Activated naive CD4-positive, alpha-beta T cell treated with anti-CD3 and anti-CD28 coated beads for 36 hours (primary cell): ENCODE measurements at places on chromosomes 1 and 21. TPM values are rescaled to one million over a fixed set of nuclear protein-coding genes. Genes with fewer than 3 reads are reported as not detected.

Gene ATP6V1G3
- not detected for total RNA-seq

Gene GCSAML
- total RNA-seq = not detected

Gene PADI4
- 1.8 TPM for total RNA-seq

Gene NBPF10
- 1.4 TPM for total RNA-seq

Gene OXCT2
- total RNA-seq = 0.52 TPM

DNA sequence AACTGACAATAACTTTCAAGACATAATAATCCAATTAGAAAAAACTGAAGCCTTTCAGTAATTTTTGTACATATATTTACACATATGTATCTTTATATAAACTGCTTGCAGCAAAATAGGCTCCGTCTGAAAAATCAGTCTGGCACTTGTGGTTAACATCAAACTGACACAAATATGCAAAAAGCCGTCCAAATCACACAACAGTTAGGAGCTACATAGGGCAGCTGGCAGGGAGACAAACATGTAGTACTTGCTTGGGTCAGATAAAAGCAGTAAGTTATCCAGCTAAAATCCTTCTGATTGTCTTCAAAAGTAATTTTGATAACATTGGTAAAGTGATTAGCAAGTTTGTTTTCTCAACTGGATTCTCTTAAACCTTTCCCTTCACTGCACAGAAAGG, 14.7 kb upstream of the GUCA2A start:
- H3K27ac ChIP-seq = no peak overlapping the region
- no peak for DNase-seq
- no peaks in the 10 kb centered on the region for H3K27me3 ChIP-seq
- no peak overlapping the region for H3K4me3 ChIP-seq
- H3K4me1 ChIP-seq = no peaks in the 10 kb centered on the region
- H3K36me3 ChIP-seq = peaks cover 2% of the 10 kb centered on the region

DNA sequence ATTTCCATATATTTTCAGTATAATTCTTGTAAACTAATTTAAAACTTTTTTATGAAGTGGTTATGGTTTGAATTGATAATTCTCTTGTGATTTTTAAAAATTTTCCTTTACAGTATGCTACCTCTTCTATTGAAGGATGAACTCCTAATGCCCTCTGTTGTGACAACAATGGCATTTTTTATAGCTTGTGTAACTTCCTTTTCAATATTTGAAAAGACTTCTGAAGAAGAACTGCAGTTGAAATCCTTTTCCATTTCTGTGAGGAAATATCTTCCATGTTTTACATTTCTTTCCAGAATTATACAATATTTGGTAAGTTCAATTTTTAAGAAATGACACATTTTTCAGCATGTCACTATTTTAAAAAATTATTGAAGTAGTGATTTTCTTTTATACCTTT, 61.4 kb downstream of the ALG6 start:
- H3K27ac ChIP-seq = no peak overlapping the region
- H3K4me1 ChIP-seq = no peaks in the 10 kb centered on the region
- DNase-seq = no peak

DNA sequence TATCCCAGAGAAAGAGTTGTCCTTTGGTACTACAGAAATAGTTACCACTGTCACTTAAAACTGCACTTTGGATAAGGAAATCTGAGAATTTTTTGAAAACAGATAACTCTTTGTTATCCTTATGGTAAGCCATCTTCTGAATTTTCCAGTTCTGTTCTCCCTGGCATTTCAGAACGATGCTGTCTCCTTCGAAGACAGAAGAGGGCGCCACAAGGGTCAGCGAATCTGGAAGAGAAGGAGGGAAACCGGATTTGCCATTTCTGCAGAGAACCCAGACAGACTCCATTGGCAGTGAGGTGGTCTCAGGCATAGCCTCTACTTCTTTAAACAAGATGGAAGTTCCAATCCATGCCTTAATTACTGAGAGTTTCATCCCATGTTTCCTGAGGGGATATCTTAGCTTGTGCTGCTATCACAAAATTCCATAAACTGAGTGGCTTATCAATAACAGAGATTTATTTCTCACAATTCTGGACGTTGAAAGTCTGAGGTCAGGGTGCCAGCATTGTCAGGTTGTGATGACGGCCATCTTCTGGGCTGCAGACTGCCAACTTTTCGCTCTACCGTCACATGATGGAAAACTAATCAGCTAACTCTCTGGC, 6.4 kb downstream of the FCRL2 start:
- no peak for DNase-seq
- no peaks in the 10 kb centered on the region for H3K36me3 ChIP-seq
- no peak overlapping the region for H3K27ac ChIP-seq
- no peaks in the 10 kb centered on the region for H3K27me3 ChIP-seq

DNA sequence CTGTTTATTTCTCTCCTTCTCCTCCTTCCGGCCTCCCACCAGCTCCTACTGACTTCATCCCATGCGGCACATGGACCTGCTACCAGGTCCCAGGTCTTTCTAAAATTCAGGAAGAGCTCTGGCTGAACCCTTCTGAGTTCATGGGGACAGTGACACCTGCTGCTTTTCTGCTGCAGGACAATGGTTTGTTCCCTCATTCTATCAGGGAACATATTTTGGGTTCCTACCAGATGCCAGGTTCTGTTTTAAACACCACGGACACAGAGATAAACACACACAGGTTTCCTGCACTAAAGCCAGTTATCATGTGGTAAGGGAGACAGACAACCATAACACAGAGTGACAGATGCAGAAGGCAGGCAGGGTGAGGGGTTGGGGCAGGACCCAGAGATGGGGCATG, 114.0 kb upstream of the RAB4A start:
- H3K4me3 ChIP-seq = no peak overlapping the region
- H3K36me3 ChIP-seq = no peaks in the 10 kb centered on the region
- peaks cover 21% of the 10 kb centered on the region for H3K4me1 ChIP-seq

DNA sequence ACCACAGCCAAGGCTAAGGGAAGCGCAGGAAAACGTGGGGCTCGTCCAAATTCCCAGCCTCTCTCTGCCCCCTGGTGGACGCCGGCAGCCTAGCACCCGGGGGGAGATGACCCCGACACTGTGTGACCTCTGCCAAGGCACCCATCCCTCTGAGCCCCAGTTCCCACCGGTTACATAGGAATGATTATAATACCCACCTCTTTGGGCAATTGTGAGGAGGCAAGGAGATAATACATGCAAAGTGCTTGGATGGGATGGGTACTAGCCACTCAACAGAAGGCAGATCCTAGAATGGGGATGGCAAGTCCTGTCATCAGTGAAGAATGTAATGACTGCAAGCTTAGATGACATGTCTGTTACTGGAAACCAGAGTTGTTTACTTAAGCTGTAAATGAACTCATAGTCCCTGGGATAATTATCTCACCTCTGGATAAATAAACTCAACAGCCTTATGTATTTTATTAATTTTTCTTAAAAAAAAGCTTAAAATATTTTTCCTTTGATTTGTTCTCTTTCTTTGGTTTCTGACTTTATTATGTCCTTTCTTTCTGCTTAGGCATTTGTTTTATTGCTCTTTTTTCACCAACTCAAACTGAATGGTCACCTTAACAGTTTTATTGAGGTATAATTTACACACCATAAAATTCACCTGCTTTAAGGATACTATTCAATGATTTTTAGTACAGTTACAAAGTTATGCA, 11.3 kb upstream of the BMP8B start:
- peak overlapping the region; percentile 54 for H3K27ac ChIP-seq
- peak; percentile 81 for DNase-seq
- H3K36me3 ChIP-seq = no peaks in the 10 kb centered on the region
- H3K27me3 ChIP-seq = no peaks in the 10 kb centered on the region

- H3K4me3 ChIP-seq = no peak overlapping the region
- H3K27me3 ChIP-seq = no peaks in the 10 kb centered on the region
- H3K27ac ChIP-seq = no peak overlapping the region
- DNase-seq = no peak
- no peaks in the 10 kb centered on the region for H3K36me3 ChIP-seq
Observed at GRCh38 chr1:15064217-15064929, 89.2 kb upstream of the TMEM51 start.

- DNase-seq = no peak
- no peak overlapping the region for H3K27ac ChIP-seq
- H3K4me1 ChIP-seq = no peaks in the 10 kb centered on the region
- no peak overlapping the region for H3K4me3 ChIP-seq
Observed at GRCh38 chr1:203706444-203706843, 58.5 kb upstream of the LAX1 start.

DNA sequence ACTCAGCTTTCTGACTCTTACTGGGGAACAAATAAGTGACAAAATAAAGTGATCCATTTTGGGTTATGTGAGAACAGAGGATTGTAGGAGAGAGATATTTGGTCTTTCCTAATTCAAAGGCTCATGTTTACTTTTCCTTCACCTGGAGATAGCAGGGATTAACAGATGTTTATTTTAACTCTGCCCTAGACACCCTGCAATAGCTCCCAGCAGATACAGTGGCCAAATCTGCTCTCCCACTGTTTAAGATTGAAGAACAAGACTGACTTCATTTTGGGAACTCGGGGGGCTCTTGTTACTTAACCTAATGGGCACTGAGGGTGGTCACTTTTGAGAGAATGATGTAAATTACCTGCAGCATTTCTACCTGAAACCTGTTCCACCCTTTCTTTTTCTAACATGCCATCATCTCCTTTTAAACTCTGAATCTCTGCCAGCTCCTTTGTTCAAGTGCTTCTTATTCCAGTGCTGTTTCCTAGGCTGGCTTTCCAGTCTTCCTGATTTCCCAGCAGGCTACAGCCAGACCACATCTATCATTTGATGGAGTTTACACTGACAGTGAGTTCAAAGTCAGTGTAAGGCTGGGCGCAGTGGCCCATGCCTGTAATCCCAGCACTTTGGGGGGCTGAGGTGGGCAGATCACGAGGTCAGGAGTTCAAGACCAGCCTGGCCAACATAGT, 90.0 kb downstream of the SELENOF start:
- no peaks in the 10 kb centered on the region for H3K4me1 ChIP-seq
- no peak overlapping the region for H3K4me3 ChIP-seq
- H3K27me3 ChIP-seq = peaks cover 4% of the 10 kb centered on the region
- H3K36me3 ChIP-seq = no peaks in the 10 kb centered on the region

- H3K36me3 ChIP-seq = no peaks in the 10 kb centered on the region
- DNase-seq = peak; percentile 73
- H3K27ac ChIP-seq = peak overlapping the region; percentile 97
- no peaks in the 10 kb centered on the region for H3K27me3 ChIP-seq
- H3K4me3 ChIP-seq = peak overlapping the region; percentile 83
- peaks cover 58% of the 10 kb centered on the region for H3K4me1 ChIP-seq
Observed at GRCh38 chr1:28246427-28246832, 10.5 kb downstream of the ATP5IF1 start.

DNA sequence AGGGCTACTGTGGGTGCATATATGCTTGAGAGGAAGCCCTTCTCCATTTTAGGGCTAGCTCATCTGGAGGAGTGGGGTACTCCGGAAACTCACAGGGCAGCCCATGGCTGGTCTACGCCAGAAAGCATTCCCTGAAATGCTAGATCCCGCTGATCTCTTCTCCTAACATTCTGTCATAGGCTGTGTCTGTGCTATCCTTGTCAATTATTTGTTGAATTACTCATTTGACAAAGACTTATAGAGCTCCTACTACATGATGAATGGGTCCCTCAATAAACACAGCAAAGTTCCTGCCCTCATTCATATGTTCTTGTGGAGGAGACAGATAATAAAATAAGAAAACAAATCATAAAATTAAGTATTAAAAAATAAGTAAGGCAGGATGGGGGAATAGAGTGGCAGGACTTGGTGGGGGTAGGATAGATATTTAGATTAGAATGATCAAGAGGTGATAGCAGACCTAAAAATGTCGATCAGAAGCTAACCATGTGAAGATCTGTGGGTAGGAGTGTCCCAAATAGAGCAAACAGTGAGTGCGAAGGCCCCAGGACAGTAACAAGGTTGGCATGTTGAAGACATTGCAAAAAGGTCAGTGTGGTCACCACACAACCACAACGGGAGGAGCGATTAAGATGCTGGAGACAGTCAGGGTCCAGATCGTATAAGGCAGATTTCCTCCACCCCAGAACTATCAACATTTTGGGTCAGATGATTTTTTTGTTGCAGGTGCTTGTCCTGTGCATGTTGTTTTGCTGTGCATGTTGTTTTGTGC, 13.2 kb downstream of the NGF start:
- H3K4me3 ChIP-seq = no peak overlapping the region
- DNase-seq = no peak
- no peaks in the 10 kb centered on the region for H3K4me1 ChIP-seq
- no peaks in the 10 kb centered on the region for H3K36me3 ChIP-seq
- no peak overlapping the region for H3K27ac ChIP-seq

- H3K4me1 ChIP-seq = peaks cover 3% of the 10 kb centered on the region
- DNase-seq = no peak
- no peak overlapping the region for H3K27ac ChIP-seq
- H3K36me3 ChIP-seq = peaks cover 19% of the 10 kb centered on the region
Observed at GRCh38 chr1:170032531-170033280, 41.8 kb downstream of the KIFAP3 start.

DNA sequence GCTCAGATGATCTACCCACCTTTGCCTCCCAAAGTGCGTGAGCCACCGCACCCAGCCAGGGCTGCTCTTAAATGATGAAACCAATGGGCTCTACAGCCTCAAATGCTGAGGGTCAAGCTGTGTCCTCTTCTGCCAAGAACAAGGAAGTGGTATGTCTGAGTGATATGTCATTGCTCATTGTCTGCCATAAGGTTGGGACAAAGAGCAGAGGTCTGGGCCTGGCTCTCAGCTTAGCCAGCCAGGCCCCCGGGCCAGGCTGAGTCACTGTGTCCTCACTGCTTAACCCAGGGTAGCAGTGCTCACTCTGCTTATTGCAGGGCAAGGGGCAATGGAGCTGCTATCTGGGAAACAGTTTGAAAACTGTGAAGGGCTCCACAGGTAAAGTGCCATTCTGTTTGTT, 8.3 kb upstream of the ETS2 start:
- H3K4me1 ChIP-seq = peaks cover 6% of the 10 kb centered on the region
- H3K27ac ChIP-seq = no peak overlapping the region
- H3K27me3 ChIP-seq = peaks cover 2% of the 10 kb centered on the region
- no peak overlapping the region for H3K4me3 ChIP-seq
- H3K36me3 ChIP-seq = no peaks in the 10 kb centered on the region
- no peak for DNase-seq

DNA sequence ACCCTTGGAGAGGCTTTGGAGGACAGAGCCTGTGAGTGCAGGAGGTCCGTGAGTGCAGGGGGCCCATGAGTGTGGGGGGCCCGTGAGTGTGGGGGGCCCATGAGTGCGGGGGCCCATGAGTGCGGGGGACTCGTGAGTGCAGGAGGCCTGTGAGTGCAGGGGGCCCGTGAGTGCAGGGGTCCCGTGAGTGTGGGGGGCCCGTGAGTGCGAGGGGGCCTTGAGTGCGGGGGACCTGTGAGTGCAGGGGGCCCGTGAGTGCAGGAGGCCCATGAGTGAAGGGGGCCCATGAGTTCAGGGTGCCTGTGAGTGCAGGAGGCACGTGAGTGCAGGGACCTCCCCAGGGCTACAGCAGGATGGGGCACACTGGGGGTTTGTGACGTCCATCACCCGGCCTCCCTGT, 108.3 kb upstream of the TTC34 start:
- H3K27ac ChIP-seq = no peak overlapping the region
- DNase-seq = no peak
- no peaks in the 10 kb centered on the region for H3K36me3 ChIP-seq
- H3K4me1 ChIP-seq = no peaks in the 10 kb centered on the region

- peaks cover 55% of the 10 kb centered on the region for H3K4me1 ChIP-seq
- H3K27me3 ChIP-seq = no peaks in the 10 kb centered on the region
- no peak overlapping the region for H3K27ac ChIP-seq
Observed at GRCh38 chr1:54371038-54371941, 34.9 kb downstream of the SSBP3 start.
